ENCODE measurements at places on chromosomes 3 and 15.

- peak; percentile 25 for DNase-seq
These were observed 682 bp downstream of the CLDND1 start for GRCh38 chr3:98521897-98522543.

DNA sequence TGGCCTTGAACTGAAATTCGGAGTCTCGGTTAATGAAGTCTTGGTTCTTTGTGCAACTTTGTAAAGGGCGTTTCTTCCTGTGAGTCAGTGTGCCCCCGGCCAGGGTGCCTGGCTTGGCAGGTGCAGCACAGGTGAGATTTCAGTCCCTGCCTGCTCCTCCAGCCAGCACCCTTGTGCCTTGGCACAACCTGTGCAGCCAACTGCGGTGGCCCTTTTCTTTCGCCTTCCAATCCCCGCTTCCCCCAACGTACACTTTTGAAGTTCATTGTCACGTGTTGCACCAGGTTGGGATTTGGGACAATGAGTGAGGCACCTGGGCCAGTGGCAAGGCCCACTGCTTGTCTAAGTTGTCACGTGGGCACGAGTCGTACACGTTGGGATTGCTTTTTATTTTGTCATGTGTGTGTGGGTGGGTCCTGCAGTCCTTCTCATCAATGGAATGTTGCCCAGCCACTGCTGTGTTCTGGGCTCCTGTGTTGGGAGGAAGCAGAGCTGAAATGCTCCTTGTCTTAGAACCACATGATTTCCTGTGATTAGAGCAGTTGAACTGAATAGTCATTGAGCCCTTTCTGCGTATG is 242.9 kb upstream of the BHLHE40 start:
- DNase-seq = no peak

GRCh38 chr3:123071146-123071545 is 4.3 kb downstream of the PDIA5 start:
- no peak for DNase-seq

DNA sequence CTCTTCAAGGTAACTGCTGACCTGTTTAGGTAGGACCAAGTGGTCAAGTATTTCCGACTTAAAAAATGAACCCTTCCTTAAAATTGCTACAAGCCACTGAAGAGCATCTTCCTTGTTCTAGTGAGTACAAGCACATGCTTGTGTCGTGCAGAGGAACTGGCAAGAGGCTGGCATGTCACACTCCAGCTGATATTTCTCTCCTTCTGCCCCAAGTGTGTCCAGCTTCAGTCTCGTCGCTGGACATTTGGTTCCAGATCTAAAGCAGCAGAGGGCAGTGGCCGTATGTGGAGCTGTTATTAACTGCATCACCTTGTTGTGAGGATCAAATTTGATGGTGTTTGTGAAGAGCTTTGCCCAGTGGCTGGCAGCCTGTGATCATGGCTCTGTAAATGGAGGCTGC is 10.0 kb downstream of the RBP2 start:
- DNase-seq = no peak

DNA sequence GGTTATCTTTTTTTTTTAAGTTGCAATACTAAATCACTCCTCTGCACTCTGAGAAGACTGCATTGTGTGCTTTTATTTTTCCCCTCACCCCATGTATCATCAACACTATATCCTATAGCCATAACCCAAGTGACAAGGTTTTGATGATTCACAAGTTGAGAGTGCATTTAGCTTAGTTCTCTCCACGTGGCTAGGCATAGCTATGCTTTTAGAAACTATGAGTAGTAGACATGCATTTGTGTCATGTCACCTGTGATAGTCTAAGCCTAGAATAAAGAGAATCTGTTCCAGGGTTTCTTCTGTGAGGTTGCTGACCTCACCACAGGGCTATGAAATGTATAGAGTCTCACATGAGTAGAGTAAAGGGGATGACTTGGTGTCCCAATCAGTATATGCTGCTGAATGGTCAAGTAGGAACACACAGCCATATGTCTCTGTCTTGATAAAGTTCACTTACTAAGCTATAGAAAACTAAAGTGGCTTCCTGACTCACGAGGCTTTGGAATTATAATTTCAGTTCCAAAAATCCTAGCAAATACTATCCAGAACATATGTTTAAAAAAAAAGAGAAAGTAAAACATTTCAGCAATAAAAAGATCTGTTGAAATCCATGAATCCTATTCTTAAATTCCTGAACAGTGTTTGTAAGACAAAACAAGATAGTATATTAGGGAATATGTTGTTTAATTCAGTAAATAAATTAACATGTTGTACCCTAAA is 206.3 kb downstream of the LSAMP start:
- no peak for DNase-seq
